Muscle of leg (tissue), 16 donors: ENCODE measurements at places on chromosomes 5 and 9. TPM values are rescaled to one million over a fixed set of nuclear protein-coding genes. Genes with fewer than 3 reads are reported as not detected.

Gene SPINK9
- polyA plus RNA-seq, result not detected

Gene MEIKIN
- polyA plus RNA-seq, result not detected

Gene EGFLAM
- 36.5 TPM for polyA plus RNA-seq

Gene PCDHGC4
- polyA plus RNA-seq, result 2.1 TPM

Gene ERP44
- 16.4 TPM for polyA plus RNA-seq

Gene PCDHGA6
- 2.6 TPM for polyA plus RNA-seq

Gene C9orf153
- not detected for polyA plus RNA-seq

Gene POU5F2
- polyA plus RNA-seq, result 0.03 TPM

Gene SPTAN1
- 321 TPM for polyA plus RNA-seq

Gene BSPRY
- polyA plus RNA-seq, result 0.97 TPM
